ENCODE measurements at places on chromosomes 4 and X.

- DNase-seq, result no peak
Observed at GRCh38 chrX:105167233-105167632, 53.3 kb downstream of the TEX13A start.

DNA sequence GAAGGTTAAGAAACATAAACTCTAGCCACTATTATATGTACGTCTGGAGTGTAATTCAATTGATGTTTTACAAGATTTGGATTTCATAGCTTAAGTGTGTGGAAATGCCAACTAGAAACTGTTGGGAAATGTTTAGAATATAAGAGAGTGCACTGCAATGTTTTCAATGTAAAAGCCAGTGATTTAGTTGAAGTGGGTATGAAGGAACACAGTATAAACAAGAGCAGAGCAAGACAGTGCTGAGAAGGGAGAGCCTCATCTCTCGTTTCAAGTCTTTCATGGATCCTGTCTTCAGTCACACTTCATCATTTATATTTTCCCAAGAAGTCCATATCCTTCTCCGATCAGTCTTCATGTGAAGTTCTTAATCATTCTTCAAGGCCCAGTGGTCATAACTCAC is 163.9 kb upstream of the ETNPPL start:
- DNase-seq, result no peak

GRCh38 chrX:136325377-136325776 is 24.6 kb downstream of the ADGRG4 start:
- DNase-seq, result no peak

DNA sequence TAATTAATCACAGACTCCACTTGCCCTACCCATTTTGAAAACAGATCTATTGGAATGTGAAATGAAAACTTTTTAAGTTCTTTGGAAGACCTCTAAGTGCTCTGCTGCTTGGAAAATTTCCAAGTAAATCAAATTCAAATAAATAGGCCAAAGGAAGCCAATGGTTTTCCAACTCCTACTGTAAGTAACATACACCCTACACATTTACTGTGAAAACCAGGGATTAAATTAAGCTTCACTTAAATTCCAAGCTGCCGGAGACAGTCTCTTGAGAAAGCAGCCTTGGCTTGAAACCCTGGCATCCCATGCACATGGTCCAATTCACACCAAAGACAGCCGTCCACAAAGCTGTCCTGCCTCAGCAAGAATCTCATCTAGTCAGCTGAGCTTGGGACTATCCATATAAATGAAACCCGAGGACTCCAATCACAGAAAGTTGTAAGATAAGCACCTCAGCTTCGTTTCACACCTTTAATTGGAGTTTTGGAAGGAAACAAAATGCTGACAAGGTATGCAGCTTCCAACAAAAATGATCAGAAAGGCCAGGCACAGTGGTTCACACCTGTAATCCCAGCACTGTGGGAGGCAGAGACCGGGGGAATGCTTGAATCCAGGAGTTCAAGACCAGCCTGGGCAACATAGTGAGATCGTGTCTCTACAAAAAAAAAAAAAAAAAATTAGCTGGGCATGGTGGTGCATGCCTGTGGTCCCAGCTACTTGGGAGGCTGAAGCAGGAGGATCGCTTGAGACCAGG is 88.6 kb downstream of the APBB2 start:
- DNase-seq, result no peak

DNA sequence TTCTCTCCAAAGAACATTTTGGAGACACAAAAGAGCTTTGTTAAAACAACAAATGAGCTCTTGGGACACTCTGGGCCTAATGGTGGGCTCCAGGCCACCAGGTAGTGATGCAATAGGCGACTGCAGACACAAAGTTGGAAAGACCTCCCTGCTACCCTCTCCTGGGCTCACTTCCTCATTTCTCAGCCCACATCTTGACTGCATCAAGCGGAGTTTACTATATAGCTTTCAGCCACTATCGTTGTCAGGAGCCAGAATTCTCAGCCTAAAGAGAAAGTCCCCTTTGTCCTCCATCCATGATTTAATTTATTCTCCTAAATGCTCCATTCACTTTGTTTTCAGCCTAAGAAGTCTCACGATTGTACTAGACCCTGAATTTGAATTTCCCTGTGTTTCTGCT is 114.9 kb downstream of the EFHC2 start:
- no peak for DNase-seq

GRCh38 chr4:153519687-153520086 is 53.5 kb downstream of the TMEM131L start:
- DNase-seq, result no peak

DNA sequence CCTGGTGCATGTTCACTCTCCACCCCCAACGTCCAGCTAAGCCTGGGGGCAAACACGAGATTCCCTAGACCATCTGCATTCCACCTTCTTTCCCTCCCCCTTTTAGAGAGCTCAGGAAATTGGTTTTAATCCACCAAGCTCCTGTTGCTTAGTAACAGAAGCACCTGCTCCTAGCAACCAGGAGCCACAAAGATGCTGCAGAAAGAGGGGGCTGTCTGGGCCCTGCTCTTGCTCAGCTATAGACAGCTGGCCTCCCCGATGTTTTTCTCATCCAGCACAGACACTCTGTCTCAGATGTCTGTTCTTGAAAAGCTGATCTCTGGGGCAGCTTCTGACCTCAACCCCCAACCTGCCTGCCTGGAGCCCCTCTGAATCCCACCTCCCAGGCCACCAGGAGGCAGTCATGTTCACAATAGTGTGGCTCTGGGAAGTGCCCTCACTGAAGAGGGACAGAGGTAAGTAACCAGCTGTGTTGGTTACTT is 71.5 kb downstream of the SLC16A2 start:
- DNase-seq, result no peak

- no peak for DNase-seq
Observed at GRCh38 chr4:74635490-74636123, 158.7 kb downstream of the BTC start.

DNA sequence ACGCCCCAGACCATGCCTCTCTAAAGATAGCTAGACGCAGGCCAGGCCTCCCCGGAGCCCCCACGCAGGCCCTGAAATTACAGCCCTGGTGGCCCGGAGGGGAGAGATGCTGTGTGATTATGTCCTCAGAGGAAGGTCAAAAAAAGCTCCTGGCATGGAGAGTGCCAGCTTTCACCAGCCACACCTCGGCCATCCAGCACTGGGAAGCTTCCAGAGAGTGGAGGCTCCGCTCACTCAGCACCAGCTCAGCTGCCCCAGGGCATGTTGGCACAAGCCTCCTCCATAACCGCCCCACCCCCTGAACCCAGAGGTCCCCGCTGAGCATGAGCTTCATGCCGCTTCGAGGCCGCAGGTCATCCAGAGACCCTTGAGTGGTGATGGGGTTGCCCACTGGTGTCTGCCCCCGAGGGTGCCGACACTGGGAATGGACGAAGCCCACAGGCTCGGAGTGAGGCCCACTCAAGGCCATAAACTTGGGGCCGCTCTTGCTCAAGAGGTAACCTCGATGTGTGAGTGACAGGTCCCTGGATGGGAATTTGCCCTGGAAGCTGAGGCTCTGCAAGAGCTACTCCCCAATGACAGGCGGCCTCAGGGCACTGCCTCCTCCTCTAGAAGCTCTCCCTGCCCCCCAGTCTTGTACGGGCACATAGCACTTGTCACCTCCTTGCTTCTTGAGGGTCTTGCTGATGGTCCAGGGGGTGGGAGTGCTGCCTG is 4.4 kb upstream of the BGN start:
- DNase-seq, result no peak

GRCh38 chrX:46838486-46838870 is 1.6 kb downstream of the RP2 start:
- no peak for DNase-seq

GRCh38 chr4:7144374-7145290 is 47.7 kb upstream of the SORCS2 start:
- DNase-seq, result no peak

- no peak for DNase-seq
Observed at GRCh38 chr4:126734465-126734864, 898.3 kb upstream of the INTU start.

DNA sequence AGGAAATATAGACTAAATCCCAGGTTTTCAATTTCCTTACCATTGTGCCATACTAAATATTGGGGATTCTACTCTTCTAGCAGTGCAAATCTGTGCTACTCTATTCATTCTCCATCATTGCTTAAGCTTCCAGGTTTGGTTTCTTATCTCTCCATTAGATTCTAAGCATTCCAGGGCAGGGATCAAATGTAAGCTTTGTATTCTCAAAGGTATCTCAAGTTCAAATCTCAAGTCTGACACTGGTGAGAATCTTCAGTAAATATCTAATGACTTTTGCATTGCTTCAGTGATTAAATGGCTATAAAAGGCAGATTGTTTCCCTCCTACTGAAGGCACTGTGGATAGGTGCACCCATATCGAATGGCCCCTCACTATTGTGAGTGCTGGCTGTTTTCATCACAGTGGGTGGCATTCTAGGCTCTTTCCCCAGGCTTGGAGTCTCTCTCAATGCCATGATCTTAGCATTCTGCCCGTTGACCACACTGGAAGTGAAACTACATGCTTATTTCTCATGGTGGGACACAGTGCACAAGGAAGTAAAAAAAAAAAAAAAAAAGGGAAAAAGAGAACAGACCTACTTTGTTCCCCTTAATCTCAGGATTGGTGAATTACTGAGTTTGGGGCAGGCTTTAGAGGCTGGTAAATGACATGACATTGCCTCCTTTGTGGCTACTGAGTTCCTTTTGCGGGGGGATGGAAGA is 28.7 kb downstream of the FAM9C start:
- no peak for DNase-seq

- no peak for DNase-seq
Observed at GRCh38 chrX:10990976-10991375, 120.2 kb upstream of the HCCS start.

GRCh38 chr4:102665527-102665926 is 95.2 kb downstream of the MANBA start:
- no peak for DNase-seq

DNA sequence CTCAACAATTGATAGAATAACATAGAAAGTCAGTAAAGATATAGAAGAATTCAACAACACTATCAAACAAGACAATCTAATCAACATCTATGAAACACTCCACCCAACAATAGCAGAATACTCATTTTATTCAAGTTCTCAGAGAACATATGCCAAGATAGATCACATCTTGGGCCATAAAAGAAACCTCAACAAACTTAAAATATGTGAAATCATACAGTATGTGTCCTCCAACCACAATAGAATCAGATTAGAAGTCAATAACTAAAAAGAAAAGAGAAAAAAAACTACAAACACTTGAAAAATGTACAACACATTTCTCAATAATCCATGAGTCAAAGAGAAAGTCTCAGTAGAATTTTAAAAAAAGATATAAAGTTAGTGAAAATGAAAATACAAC is 78.6 kb upstream of the LDB2 start:
- DNase-seq, result no peak

GRCh38 chr4:76488888-76489685 is 54.1 kb downstream of the SHROOM3 start:
- no peak for DNase-seq

- no peak for DNase-seq
Observed at GRCh38 chrX:1427756-1428155, 25.0 kb downstream of the ASMTL start.

GRCh38 chrX:6738518-6739470 is 203.9 kb upstream of the VCX3A start:
- DNase-seq, result no peak

DNA sequence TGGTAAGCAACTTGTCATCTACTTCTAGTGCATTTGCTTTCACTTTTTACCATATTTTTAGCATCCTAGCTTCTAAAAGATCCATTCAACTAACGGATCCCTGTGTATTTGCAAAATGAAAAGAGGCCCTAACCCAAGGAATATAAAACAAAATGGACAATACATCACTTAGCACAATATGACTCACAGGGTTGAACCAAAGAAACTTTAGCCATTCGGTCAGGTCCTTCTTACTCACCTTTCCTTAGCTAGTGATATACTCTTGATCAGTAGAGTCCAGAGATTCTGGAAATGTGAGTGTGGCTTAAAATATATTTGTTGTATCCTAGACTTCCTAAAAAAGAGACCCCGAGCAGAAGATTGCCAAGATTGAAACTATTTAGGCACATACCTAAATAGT is 19.5 kb downstream of the TMPRSS11E start:
- no peak for DNase-seq
